ENCODE measurements at places on chromosomes 2 and 18.

DNA sequence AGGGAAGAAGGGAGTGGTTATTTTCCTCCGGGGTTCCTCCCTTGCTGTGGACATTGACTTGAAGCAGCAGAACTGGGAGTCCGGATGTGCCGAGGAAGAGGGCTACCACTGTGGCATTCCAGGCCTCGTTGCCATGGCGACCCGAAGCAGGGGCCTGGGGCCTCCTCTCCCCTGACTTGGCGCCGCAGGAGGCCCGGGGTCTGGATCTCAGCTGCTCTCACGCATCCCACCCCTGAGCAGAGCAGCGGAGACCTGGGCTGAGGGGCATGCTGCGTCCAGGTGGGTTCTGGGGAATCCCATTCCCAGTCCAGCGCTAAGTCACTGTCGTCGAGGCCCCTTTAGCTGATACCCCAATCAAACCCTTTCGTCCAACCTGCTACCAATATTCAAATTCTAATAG, 100.2 kb downstream of the BCL11A start:
- no peak for DNase-seq

- no peak for DNase-seq
Measured at GRCh38 chr2:8154270-8154669, 527.6 kb upstream of the ID2 start.

GRCh38 chr2:40004336-40004735, 225.3 kb upstream of the THUMPD2 start:
- DNase-seq, result no peak

DNA sequence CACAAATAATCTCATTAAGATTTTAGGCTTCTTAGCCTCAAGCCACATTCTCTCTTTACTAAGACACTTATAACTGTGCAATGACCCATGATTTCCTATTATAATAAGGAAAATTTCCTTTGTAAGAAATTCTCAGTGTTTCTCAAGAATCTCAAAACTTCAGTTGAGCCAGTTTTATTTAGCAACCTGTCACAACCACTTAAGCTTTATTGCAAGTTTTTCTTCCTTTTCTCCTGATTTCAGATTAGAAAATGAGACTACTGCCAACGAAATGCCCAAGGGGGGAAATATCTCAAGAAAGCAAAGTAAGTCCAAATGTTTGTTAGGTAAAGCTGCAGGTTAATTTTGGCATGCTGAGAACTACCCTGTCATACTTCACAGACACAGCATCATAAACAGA, 178.5 kb downstream of the THADA start:
- DNase-seq, result no peak

GRCh38 chr2:125983364-125983763, 672.6 kb upstream of the GYPC start:
- no peak for DNase-seq

GRCh38 chr2:611519-611918, 65.7 kb downstream of the TMEM18 start:
- DNase-seq, result no peak

GRCh38 chr2:27729198-27729597, 42.3 kb upstream of the MRPL33 start:
- no peak for DNase-seq

DNA sequence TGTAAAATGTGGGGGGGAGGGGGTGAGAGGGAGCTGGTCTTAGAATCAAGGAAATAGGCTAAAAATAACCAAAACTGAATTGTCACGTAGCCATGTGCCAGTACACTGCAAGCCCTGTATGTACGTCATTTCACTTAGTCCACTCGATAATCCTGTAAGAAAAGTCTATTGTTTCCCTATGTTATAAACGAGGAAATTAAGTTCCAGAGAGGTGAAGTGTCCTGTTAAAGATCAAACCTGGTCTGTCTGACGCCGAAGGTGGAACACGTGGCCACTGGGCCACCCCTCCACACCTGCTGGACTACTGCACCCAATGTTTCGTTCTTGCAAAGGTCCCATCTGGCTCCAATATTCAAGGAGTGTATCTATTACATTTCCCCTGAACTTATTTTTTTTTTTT, 29.6 kb downstream of the TFCP2L1 start:
- DNase-seq, result no peak

GRCh38 chr2:118989481-118989880, 47.5 kb downstream of the MARCO start:
- DNase-seq, result no peak

DNA sequence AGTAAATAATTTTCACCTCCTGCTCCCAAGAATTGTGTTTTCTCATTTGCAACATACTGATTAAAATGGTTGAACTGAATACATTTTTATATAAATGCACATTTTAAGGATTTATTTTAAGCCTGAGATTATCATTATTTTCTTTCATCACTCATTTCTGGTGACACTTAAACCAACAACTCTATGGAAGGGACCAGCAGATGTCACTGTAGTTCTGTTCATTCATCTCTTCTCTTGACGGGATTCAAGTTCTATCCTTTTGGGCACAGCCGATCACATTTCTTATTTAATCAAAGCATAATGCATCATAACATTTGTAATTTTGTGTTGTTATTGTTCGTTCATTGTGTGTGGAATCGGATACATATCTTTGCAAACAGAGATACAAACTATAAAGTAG, 417.9 kb downstream of the HRH4 start:
- DNase-seq, result no peak

- DNase-seq, result no peak
Measured at GRCh38 chr18:46296656-46297055, 192.5 kb downstream of the HAUS1 start.
